ENCODE measurements at places on chromosomes 5 and 9. TPM values are rescaled to one million over a fixed set of nuclear protein-coding genes. Genes with fewer than 3 reads are reported as not detected.

The GNAQ gene
- total RNA-seq, result 1.4 TPM

The PCDHGB2 gene
- total RNA-seq, result 3.3 TPM

The IL31RA gene
- total RNA-seq, result not detected

The FUT7 gene
- 8.2 TPM for total RNA-seq

The BASP1 gene
- total RNA-seq, result 66.4 TPM

The FCN2 gene
- total RNA-seq, result not detected
